Anterior cingulate cortex (tissue), 58 donors: ENCODE measurements at places on chromosomes 2 and 18.

GRCh38 chr2:152548111-152548875 lies 169.0 kb downstream of the PRPF40A start:
- DNase-seq = no peak

DNA sequence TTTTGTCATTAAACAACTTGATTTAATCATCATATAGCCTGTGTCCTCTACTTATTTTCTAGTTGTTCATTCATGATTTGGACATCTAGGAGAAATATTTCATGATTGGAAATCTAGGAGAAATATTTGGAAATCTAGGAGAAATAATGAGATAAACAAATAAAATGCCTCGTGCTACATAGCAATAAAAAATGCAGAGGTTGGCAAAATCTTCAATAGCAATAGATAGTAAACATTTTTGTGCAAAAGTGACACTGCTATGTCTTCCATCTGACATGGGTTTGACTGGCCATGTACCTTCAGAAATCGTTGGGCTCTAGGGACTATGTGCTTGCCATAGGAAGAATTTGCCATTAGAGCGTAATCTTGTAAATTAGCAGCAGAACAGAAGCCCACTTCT lies 1304.5 kb upstream of the ZEB2 start:
- DNase-seq = no peak

GRCh38 chr2:192025637-192026036 lies 169.1 kb downstream of the TMEFF2 start:
- DNase-seq = no peak

- DNase-seq = no peak
These were observed 172.1 kb downstream of the GFPT1 start for GRCh38 chr2:69214898-69215297.

DNA sequence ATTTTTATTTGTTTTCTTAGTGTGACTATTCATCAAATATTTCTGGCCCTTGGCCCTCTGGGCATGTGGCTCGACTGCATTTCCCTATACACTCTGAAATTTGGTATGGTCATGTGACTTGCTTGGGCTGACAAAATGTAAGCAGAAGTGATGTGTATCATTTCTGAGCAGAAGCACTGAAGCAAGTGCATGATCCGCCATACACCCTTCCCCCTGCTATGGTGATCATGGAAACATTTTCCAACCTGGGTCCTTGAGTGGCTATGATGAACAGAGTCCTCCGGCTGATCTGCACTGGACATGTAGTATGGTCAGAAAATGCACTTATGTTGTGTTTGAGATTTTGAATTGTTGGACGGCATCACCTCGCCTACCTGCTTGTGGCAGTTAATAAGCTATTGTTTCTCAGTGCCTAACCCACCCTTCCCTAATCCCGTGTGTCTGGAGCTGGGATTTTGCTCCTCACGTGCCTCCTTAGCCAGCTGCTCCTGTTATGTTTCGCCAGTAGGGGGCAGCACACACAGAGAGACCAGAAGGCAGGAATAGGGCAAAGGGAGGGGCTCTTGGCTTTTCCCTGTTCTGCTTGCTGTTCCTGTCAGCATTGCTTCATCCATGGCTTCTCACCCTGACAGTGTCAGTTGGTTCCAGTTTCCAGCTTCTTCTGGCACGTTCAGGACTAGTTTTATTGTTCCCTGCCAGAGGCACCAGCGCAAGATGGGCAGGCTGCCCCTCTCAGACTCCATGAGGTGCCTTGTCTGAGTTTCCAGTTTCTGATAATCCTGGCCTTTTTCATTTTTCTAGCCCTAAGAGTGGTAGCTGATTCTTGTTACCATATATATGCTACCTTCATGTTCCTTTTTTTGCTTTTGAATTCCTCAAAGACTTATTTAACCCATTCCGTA lies 207.4 kb downstream of the ARL6IP6 start:
- no peak for DNase-seq

DNA sequence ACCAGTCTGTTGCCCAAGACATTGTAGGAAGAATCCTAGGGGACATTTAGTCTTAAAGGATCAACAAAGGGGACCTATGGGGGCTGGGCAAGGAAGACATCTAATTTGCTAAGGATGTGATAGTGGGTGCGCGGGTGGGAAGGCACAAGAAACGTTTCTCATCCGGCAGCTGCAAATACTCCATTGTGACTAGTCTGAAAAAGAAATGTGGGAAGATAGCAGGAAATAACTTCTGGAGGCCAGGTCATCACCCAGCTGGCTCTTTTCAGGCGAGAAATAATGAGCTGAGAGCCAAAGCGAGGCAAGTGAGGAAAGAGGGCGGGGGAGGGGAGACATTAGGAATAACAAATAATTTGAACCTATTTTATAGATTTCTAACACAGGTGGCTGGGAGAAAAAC lies 70.3 kb upstream of the NCK2 start:
- DNase-seq = no peak

DNA sequence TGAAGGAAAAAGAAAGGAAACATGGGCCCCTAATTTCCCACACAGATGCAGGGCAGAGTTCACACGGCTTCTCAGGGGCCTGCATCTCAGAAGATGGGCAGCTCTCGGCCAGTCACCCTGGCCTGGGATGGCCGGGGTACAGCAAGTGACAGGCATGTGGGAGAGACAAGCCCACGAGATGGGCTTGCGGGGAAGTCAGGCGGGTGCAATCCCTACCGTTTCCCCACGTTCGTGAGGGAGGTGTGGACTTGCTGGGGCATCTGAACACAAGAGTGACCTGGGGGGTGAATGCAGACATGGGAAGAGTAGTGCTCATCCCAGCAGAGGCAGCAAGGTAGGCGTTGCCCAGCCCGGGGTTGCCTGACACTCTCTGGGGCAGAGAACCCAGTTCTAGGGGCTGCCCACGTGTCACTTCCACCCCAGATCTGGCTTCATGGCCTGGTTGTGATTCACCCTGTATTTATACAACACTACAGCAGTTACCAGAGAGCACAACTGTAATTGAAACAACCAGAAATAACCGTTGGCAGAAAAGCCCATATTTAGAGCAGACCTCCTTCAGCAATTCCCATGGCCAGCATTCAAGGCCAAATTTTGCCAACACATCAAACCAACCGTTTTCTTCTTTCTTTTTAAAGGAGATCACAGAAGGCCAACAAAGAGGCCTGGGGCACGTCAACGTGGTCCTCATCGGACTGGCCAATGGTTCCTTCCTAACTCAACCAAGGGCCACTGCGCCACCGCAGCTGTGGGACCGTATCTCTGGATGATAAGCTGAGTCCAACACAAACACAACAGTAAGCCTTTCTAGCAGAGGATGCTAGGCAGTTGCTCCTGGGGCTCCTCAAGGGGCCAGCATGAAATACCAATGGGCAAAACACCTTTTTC lies 58.4 kb downstream of the PARD6G start:
- no peak for DNase-seq
